ENCODE measurements at places on chromosomes 5 and 9.

GRCh38 chr5:113749334-113749733, 235.8 kb downstream of the YTHDC2 start:
- DNase-seq: no peak

- DNase-seq: no peak
Observed at GRCh38 chr9:38254151-38254550, 138.4 kb upstream of the ALDH1B1 start.

GRCh38 chr9:113901221-113901688, 25.1 kb downstream of the ZNF618 start:
- peak; percentile 20 for DNase-seq

DNA sequence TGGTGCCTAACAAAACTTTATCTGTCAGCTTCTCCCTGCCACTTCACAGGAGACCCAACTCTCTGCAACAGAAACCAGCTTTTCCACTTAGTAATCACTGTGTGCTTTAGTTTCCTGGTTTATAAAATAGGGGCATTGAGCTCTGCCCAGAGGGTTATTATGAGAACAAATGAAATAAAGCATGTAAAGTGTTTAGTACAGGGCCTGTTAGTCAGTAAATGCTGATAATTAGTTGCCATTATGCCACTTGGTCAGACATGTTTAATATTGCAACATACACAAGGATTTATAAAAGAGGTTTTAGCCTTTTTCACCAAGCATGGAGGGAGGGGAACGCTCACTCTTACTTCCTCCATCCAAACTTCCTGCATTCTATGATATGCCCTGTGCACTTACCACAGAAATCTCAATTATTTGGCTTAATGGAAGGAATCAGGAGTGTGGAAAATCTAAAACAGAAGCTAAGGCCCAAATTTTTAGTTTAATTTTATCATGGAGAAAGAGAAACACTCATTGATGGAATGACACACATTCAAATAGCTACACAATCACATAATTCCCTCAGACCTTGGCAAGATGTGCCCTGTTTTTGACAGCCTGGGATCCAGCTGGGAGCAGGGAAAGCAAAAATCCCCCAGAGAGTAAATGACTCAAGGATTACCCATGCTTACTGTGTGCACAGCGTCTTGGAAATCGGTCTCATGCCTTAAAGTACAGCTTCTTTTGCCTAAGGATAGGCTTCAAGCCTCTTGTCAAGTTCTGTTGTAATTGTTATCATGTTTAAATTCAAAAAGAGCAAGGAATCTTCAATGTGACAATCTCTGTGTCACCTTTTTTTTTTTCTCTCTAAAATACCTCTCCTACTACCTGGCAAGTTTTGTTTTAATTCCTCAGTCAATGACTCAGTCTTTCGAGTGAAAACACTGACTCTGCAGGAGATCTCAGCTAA, 34.0 kb downstream of the ZNF474 start:
- DNase-seq: no peak

DNA sequence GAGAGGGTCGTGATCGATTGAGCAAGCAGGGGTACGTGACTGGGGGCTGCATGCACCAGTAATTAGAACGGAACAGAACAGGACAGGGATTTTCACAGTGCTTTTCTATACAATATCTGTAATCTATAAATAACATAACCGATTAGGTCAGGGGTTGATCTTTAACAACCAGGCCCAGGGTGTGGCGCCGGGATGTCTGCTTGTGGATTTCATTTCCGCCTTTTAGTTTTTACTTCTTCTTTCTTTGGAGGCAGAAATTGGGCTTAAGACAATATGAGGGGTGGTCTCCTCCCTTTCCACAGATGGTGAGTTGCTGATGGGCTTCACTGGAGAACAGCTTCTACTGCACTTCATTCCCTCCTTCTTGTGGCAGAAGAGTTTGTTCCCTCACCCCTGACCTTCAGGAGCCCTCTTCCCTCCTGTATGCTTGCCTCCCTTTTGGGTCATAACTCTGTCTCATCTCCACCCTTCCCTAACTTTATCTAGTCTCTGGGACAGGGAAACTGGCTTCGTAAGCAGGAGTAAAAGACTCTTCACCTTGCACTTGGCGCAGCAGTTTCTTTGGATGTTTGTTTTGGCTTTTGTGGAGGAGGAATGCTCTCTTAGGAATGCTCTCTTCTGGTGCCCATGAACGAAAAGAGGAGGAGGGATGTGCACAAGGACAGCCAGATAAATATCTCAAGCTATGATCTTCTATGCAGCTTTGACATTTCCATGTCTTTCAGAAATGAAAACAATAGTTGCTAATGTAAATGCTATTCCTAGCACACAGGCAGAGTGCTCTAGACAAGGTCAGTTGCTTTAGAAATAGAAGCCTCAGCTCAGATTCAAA, 139.8 kb upstream of the RPS23 start:
- DNase-seq: no peak

- no peak for DNase-seq
Observed at GRCh38 chr5:10442576-10442975, 897 bp downstream of the ROPN1L start.

GRCh38 chr9:37243588-37244345, 123.4 kb downstream of the ZCCHC7 start:
- no peak for DNase-seq

GRCh38 chr5:95078868-95079267, 206.0 kb downstream of the MCTP1 start:
- no peak for DNase-seq

- peak; percentile 32 for DNase-seq
Observed at GRCh38 chr5:150562832-150563231, 54.9 kb downstream of the NDST1 start.

DNA sequence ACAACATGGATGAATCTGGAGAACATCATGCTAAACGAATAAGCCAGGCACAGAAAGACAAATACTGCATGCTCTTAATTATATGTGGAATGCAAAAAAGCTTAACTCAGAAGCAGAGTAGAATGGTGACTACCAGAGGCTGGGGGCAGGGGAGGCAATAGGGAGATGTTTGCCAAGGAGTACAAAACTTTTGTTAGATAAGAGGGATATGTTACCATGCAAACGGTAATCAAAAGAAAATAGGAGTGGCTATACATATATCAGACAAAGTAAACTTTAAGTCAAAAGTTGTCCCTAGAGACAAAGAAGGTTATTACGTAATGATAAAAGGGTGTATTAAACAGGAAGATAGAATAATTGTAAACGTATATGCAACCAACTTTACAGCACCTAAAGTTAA, 17.8 kb upstream of the BTNL3 start:
- no peak for DNase-seq

DNA sequence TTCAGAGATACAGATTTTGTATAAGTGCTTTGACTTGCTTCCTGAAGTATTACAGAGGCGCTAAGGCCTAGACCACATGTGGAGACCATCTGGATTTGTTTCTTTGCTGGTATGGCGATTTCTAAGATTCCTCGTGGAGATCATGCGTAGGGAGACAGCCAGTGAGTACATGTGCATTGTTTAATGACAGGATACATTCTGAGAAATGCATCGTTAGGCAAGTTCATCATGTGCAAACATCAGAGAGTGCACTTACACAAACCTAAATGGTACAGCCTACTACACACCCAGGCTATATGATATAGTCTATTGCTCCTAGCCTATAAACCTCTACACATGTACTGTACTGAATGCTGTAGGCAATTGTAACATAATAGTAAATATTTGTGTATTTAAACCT, 16.5 kb upstream of the CEP120 start:
- no peak for DNase-seq

GRCh38 chr5:149271716-149272563, at the start of gene AFAP1L1:
TSS of gene AFAP1L1 (plus strand) at chr5:149271859. CDS start at chr5:149271969, 110 bp downstream.
- DNase-seq: peak; percentile 43

GRCh38 chr5:136006164-136006563, 22.6 kb upstream of the TGFBI start:
- no peak for DNase-seq

GRCh38 chr9:119836036-119836435, 466.8 kb upstream of the BRINP1 start:
- DNase-seq: no peak

- DNase-seq: no peak
Observed at GRCh38 chr5:23466401-23466912, 41.0 kb upstream of the PRDM9 start.

DNA sequence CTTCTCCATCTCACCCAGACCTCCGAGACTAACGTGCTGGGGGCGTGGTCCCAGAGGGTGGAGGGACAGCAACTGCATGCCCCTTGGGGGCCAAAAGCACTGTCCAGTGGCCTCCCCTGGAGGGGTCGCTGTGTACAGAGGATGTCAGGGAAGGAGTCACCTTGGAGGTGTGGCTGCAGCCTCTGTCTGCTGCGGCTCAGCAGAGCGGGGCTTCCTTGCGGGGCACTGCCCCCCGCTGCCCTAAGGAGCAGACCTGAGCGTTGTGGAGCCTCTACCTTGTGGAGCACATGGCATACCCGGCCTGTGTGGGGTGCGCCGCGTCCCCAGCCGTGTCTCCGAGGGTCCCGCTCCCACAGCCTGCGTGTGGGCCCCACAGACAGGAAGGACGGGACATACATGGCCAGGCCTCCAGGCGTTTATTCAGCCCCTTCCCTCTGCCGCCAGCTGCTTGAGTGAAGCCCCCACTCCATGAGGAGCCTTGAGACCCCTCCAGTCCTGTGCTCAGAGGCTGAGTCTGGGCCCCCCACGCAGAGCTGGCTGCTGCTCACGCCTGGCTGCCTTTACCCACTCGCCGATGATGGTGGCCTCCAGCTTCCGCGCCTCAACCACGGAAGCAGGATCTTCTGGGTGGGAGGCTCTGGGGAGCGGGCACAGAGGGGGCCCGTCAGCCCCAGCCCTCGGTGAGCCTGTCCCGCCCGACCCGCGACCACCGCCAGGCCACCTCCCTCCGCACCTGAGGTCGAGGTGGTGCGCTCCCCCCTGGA, 4.2 kb downstream of the DPP7 start:
- no peak for DNase-seq

DNA sequence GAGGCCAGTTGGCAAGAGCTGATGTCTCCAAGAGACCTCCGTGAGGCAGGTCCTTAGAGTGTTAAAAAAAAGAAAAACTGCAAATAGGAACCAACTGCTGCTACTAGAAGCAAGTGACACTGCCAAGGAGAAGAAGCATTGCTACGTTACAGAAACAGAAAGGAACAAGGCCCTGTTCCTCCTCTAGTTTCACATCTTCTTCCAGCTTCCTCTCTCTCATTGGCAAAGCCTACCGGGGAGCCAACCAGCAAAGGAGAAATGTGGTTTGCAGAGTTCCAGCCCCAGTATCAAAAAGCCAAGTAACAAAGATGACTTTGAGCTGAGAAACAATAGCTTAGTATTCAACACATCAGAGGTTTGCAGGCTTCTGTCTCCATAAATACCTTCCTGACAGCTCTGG, 145.9 kb downstream of the PRELID2 start:
- DNase-seq: no peak

- DNase-seq: no peak
Observed at GRCh38 chr9:91757782-91758181, 192.2 kb downstream of the ROR2 start.

DNA sequence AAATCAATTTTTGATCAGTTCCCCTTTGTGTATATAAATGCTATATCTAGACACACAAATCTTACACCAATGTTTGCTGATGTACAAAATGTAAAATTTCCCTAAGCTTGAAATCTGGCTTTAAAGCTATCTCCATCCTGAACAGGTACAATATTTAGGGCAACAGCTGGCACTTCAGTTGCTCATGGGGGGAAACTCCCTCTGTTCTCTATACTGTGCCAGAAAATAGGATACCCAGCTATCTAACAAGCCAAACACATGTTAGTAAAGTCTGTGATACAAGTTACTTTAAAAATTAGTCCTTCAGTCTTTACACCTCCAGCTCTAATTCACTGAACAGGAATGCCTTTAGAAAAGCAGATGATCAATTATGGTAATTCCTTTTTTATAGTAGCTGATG, 191.8 kb downstream of the SLF1 start:
- DNase-seq: peak; percentile 73

- DNase-seq: no peak
Observed at GRCh38 chr5:2537378-2538145, 213.9 kb downstream of the IRX2 start.

DNA sequence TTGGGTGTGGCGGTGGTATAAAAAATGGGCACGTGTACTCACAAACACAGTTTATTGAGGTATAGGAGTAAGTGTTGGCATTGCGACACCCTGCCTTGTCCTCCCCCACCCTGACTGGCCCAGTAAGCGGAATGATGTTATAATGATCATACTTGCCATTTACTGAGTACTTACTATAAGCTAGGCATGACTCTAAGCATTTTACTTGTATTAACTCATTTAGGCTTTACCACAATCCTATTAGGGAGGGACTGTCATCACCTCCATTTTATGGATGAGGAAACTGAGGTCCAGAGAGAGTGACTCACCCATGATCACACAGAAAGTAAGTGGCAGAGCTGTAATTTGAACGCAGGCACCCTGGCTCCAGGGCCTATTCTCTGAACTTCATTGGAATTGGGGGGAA, 2.3 kb downstream of the SMIM3 start:
- DNase-seq: no peak

GRCh38 chr9:111728143-111728542, 66.6 kb downstream of the SHOC1 start:
- DNase-seq: no peak

GRCh38 chr5:115424030-115424429, 120.5 kb downstream of the FEM1C start:
- DNase-seq: no peak

- DNase-seq: no peak
Observed at GRCh38 chr5:32098291-32098690, 75.8 kb downstream of the GOLPH3 start.

GRCh38 chr5:124604419-124604818, 142.0 kb downstream of the ZNF608 start:
- DNase-seq: no peak

DNA sequence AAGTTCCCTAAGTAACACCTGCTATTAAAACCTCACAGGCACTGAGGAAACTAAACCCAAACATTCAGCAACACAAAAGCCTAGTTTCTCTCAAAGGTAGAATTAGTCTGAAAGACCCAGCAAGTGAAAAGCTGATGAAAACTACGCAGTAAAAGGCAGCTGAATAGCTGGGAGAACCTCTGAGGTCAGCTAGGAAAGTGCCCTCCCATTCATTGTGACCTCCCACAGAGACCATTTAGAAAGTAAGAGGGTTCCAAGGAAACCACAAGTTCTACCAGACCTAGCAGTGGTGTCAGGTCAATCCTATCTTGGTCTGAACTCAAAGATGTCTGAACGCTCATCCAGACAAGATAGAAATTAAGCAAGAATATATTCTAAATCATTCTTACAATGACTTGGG, 144.7 kb downstream of the SSBP2 start:
- DNase-seq: no peak

GRCh38 chr5:116299746-116300640, 215.2 kb downstream of the COMMD10 start:
- no peak for DNase-seq

GRCh38 chr9:81849631-81850259, 78.5 kb upstream of the SPATA31D4 start:
- no peak for DNase-seq

- DNase-seq: no peak
Observed at GRCh38 chr5:116806836-116807235, 232.2 kb upstream of the SEMA6A start.

GRCh38 chr5:171688696-171689495, 96.7 kb upstream of the SMIM23 start:
- DNase-seq: no peak

DNA sequence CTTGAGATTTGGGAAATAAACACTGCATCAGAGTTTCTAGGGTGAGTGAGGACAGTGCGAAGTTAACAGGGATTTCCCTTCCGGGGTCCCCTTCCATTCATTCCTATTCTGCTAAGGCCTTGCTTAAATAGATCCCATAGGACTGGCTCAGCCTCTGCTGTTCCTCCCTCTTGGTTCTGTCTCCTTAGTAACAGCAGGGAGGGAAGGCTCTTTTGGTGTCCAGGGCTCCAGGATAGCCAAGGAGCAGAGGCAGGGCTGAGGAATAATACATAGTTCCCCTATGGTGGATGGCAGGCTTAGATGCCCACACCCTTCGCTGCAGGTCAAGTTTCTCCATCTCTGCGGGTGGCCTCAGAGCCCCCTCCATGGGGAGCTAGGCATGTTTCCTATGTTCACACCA, 591.7 kb downstream of the ACTL7B start:
- DNase-seq: no peak

All from G401 (cell line).